CD4-positive, alpha-beta memory T cell (primary cell): ENCODE measurements at places on chromosomes 6 and 20. TPM values are rescaled to one million over a fixed set of nuclear protein-coding genes. Genes with fewer than 3 reads are reported as not detected.

ECT2L gene
- polyA plus RNA-seq, result 0.13 TPM

TFAP2A gene
- not detected for polyA plus RNA-seq

LPA gene
- not detected for polyA plus RNA-seq

CLVS2 gene
- polyA plus RNA-seq, result not detected
